ENCODE measurements at places on chromosomes 12 and 14. TPM values are rescaled to one million over a fixed set of nuclear protein-coding genes. Genes with fewer than 3 reads are reported as not detected.

Gene SERPINA3
- 66.7 TPM for total RNA-seq

Gene GPR137C
- 1.7 TPM for total RNA-seq

Gene SLC5A8
- not detected for total RNA-seq

Gene VDR
- 3.7 TPM for total RNA-seq

Gene TAS2R19
- total RNA-seq = not detected

Gene PSMC1
- total RNA-seq = 130 TPM
